ENCODE measurements at places on chromosomes 1 and 21.

DNA sequence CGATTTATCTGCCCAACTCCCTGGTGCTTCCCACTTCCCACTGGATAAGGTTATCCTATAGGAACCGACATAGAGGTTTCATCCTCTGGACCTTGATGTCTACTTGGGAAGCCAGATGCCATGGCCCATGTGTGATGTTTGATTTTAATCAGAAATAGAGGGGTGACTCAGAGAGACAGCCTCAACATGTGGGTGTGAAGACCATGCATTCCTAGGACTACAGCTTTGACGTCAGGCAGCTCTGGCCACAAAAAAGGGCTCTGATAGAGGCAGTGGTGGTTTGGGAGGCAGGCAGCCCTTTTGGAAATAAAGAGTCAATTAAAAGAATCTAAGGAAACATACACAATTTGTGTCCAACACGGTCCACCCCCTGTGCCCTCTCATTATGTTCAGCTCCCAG, 5.2 kb upstream of the SH2D2A start:
- no peak for DNase-seq

DNA sequence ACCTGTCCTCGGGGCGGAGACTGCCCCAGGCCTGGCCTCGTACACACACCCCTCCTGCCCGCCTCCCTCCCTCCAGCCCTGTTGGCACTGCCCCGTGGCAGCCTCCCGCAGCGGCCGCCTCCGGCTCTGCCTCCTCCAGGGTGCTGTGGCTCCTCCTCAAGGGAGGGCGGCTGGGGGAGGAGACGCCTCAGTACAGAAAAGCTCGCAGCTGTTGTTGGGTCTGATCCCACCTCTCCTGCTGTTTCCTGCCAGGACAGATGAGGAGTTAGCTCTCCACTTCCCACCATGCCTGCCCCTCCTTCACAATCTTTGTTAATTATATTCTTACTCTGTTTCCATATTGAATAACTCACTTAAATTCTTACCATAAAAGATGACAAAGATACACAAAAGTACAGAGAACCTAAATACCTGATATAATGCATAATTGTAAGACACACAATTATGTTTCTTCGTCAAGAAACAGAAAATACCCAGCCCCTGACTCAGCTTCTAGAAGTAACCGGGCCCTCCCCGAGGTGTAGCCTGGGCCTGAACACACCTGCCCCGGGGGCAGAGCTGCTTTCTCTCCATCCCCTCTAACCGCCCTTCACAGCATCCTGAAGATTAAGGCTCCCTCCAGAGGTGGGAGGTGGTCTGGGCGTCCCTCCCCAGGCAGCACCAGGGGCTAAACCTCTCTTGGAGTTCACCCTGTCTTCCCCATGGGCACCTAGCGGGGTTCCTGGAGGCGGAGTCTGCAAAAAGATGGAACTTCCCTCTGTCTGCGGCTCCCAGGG, 30.6 kb upstream of the COL6A1 start:
- no peak for DNase-seq

DNA sequence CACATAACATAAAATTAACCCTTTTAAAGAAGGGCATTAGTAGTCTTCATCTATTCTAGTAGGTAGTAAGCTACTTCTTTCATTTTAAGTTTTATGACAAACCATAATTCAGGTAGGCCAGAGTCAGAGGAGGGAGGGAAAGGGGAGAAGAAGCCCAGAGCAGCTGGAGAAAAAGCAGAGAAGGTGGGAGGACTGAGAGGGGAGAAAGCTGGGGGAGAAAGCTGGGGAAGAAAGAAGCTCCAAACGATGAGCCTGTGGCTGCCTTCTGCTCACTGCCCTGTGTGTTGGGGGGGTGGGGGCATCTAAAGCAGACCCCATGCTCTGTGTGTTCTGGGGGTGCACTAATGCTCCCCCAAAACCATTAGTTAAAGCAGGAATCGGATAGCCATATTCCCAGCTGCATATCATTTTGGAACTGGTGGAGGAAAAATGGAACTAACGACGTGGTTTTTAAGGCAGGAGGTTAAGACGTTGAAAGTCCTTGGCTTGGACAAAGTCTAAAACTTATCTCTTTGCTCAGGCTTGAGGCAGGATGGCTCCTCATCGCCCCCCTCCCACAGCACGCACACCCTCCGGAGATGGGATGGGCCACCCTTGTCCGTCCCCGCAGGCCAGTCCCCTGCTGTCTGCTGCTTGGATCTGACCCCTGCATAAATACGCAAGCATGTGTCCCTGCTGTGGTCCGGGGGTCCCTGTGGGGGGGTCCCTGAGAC, 184.2 kb downstream of the DYRK1A start:
- no peak for DNase-seq

GRCh38 chr1:100643471-100644196, 75.9 kb upstream of the VCAM1 start:
- DNase-seq, result no peak

- DNase-seq, result no peak
These were observed 11.6 kb upstream of the CD34 start for GRCh38 chr1:207922554-207922953.

GRCh38 chr1:162663086-162663485, 30.8 kb downstream of the DDR2 start:
- DNase-seq, result no peak

- no peak for DNase-seq
These were observed 48.4 kb downstream of the LTN1 start for GRCh38 chr21:28944296-28944695.

GRCh38 chr1:245480393-245481120, 325.8 kb downstream of the KIF26B start:
- no peak for DNase-seq

DNA sequence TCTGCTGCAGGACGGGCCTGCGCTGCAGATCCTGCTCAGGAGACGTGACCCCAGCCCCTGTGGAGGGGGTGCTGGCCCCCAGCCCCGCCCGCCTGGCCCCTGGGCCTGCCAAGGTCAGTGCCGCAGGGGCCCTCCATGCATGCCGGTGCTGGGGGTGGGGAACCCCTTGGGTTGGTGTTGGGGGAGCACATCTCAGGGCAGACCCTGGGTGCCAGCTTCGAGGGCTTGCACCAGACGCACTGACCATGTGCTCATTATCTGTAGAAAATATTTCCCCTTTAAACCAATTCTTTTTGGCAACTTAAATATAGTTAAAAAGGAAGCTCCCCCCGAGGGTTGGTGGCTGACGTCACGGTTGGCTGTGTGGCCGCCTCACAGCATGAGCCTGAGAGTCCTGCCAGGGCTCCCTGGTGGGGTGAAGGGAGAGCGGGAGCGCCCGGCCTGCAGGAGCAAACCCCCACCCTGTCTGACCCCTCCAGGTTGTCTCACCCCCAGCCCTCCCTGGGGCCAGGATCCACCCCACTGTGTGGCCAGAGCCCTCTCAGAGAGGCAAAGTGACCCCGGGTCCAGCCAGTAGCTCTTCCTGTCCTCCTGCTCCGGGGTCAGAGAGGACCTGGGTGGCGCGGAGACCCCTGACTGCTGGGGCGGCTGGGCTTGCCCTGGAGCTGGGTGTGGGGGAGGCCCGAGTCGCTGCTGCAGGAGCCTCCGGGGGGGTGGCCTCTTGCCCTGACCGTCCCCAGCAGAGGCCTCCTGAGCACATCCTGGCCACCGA, 5.3 kb upstream of the PFKL start:
- no peak for DNase-seq

DNA sequence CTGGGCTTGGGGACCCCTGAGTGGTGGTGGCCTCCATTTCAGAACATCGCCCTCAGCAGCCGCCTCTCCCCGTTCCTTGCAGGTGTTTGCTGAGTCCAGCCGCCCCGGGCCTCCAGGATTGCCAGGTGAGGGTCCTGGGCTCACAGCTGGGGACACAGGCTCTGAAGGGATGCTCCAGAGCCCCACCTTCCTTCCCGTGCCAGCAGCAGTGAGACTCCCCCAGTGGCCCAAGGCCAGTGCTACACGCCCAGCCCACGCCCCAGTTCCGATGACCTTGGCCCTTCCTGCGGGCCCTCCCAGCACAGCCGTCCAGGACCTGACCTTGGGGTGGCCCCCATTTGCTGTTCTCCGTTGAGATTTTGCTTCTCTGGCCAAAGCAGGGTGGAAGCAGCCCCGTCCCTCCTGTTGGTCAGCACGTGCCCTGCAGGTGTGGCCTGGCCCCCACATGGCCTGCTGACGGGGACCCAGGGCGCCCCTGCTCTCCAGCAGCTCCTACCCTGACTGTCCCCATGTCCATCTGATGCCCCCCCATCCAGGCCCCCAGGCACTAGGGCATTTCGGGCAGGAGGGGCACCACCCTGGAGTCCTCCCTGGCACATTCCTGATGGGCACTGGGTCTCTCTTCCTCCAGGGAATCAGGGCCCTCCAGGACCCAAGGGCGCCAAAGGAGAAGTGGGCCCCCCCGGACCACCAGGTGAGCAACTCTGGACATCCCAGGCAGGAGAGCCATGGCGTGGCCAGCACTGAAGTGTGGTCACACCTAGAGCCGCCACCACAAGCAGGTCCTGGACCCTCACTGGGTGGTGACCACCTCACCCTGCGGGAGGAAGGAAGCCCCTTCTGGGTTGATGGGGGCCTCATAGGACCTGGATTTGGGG, 45.0 kb downstream of the SLC19A1 start:
- DNase-seq, result no peak

DNA sequence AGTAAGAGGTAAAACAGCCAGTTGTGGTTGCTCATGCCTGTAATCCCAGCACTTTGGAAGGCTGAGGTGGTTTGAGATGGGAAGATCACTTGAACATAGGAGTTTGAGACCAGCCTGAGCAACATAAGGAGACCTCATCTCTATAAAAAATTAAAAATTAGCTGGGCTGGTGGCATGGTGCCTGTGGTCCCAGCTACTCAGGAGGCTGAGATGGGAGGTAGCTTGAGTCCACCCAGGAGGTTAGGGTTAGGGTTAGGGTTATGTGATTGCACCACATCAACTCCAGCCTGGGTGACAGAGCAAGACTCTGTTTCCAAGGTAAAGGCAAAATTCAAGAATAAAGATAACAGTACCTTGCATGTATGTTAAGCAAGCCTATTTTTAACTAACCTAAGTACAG, 3.5 kb downstream of the SAMSN1 start:
- DNase-seq, result no peak

DNA sequence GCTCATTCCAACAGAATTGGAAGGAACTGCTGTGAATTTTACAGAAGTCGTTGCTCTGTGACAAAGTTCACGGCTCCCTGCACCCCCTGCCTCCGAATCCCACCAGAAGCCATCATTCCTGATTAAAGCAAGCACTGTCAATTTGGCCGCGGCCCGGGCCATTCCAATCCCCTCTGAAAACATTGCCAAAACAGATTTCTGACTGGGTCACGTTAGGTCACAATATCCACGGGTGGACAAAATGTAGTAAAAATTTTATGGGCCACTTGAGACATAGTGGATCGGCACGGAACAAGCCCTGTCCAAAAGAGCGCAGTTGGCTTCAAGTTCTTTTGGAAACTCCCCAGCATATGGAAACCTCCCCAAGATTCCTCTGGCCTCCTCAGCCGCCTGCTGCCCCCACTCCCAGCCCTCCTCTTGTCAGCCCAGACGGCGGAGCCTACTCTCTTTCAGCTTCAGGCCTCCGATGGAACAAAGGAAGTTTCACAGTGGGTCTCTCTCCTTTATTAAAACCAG, 67.2 kb upstream of the IFNAR2 start:
- no peak for DNase-seq

GRCh38 chr1:228986093-228986904, 251.0 kb downstream of the RHOU start:
- DNase-seq, result no peak

- no peak for DNase-seq
These were observed 7.4 kb downstream of the SPRR5 start for GRCh38 chr1:152954436-152954835.

DNA sequence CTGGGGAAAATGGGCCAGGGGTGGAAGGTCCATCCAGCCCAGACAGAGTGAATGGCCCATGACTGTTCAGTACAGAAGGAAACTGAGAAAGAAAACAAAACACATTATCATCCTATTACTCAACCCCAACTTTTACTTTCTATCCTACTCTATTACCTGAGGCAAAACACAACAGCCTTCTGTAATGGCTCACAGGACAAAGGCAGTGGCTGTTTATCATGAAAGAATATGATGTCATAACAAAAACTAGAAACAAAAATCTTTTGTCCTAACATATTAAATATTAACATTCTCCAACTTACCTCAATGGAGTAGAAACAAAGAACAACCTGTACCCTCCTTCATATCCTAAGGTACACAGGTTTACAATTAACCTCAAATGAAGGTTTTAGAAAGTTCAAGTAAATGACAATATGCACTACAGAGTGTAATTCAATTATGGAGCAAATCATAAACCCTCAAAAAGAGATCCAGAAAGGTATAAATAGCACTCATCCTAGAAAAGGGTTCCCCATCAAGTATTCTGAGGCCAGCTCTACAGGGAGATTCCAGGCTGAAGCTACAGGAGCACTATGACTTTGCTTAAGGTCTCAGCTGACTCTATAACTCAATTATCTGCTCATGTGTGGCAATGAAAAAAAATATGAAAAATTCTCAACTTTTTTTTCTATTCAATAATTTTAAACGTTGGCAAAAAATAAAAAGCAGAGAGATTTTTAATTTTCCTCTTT, 15.1 kb downstream of the ELK4 start:
- DNase-seq, result no peak

DNA sequence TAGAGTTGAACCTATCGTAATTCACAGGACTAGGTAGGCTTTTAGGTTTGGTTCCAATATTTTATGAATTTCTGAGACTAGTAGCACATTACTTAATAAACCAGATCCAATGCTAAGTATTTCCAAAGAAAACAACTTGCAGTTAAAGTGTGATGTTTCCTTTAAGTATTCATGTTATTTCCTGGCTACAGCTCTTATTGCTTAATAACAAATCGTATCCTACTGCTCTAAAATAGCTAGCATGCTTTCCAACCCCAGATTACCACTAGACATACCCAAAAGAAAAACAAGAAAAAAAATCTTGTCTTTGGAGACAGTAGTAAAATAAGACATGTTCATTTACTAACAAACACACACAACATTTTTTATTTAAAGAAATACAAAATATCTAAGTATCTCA, 898 bp downstream of the KRTAP27-1 start:
- no peak for DNase-seq

GRCh38 chr1:87052961-87053360, 138.5 kb downstream of the HS2ST1 start:
- DNase-seq, result no peak

- DNase-seq, result no peak
These were observed 2.1 kb upstream of the ITLN1 start for GRCh38 chr1:160887071-160887470.

DNA sequence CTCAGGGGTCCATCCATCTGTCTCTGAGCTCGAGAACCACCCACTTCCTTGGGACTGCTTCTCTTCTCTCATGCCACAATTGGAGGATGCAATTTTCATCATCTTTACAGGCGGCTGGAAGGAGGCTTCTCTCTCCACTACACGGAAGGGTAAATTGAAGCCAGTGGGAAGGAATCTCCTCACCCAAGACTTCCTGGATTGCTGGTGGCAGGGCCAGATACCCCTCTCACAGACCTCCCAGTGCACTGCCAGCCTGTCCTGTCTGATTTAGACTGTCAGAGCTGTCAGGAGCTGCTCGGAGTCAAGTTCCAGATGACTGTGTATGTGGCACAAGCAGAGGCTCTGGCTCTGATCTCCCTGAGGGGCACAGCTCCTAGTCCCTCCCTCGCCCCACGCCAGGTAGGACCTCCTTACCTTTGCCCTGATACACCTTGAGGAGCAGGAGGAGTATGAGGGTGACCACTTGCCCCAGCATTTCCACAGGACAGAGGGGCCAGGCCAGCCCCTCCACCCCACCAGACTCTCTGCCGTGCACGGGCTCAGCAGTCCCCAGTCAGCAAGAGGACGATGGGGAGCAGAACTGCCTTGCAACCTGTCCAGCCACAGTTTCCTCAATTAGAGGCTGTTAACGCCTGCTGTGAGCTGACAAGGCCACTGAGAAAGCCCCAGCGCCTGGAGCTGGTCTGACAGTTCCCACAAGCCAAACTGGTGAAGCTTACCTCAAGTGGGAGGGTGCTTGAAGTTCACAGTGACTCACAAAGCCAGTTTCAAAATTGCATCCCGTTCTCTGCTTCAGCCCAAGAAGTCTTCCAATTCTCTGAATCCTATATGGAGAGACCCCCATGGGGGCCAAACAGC, at the start of gene CD244:
Gene CD244, minus strand, starts transcription at position 685 of the 858 bp plus-strand sequence. Its CDS starts 210 bp downstream, at position 475.
- DNase-seq, result no peak
